ENCODE measurements at places on chromosomes 1 and 21. TPM values are rescaled to one million over a fixed set of nuclear protein-coding genes. Genes with fewer than 3 reads are reported as not detected.

STPG1 gene
- 6.3 TPM for total RNA-seq

RSBN1 gene
- 23.9 TPM for total RNA-seq

F3 gene
- 94.4 TPM for total RNA-seq

VWA1 gene
- total RNA-seq, result 13.1 TPM

ADAM30 gene
- total RNA-seq, result 0.05 TPM

CLCN6 gene
- 16.0 TPM for total RNA-seq

BTG2 gene
- 17.5 TPM for total RNA-seq

TTLL7 gene
- 38.6 TPM for total RNA-seq

ZNF593OS gene
- not detected for total RNA-seq

RGSL1 gene
- total RNA-seq, result not detected

RCAN3 gene
- total RNA-seq, result 3.0 TPM

PRELP gene
- total RNA-seq, result 0.32 TPM

SPRR4 gene
- total RNA-seq, result not detected

S100A7A gene
- total RNA-seq, result not detected

TP53BP2 gene
- total RNA-seq, result 58.9 TPM

ETV3 gene
- total RNA-seq, result 18.2 TPM

TRIM17 gene
- total RNA-seq, result under 0.01 TPM

ARHGAP29 gene
- total RNA-seq, result 7.7 TPM

RGS16 gene
- total RNA-seq, result 0.14 TPM

FCAMR gene
- total RNA-seq, result not detected

CCDC24 gene
- total RNA-seq, result 3.3 TPM

SPATA1 gene
- 0.59 TPM for total RNA-seq

DNAJC11 gene
- total RNA-seq, result 37.7 TPM

CPLANE2 gene
- total RNA-seq, result 8.0 TPM

F13B gene
- total RNA-seq, result not detected

COL8A2 gene
- 19.6 TPM for total RNA-seq

FAM177B gene
- total RNA-seq, result not detected
